Stimulated activated CD8-positive, alpha-beta memory T cell treated with anti-CD3 and anti-CD28 coated beads, Interleukin-7, amount 100 ng/mL, for 1 hour (primary cell): ENCODE measurements at places on chromosomes 5 and 9.

GRCh38 chr5:116577064-116577788, 2.6 kb upstream of the SEMA6A start:
- no peak for DNase-seq

DNA sequence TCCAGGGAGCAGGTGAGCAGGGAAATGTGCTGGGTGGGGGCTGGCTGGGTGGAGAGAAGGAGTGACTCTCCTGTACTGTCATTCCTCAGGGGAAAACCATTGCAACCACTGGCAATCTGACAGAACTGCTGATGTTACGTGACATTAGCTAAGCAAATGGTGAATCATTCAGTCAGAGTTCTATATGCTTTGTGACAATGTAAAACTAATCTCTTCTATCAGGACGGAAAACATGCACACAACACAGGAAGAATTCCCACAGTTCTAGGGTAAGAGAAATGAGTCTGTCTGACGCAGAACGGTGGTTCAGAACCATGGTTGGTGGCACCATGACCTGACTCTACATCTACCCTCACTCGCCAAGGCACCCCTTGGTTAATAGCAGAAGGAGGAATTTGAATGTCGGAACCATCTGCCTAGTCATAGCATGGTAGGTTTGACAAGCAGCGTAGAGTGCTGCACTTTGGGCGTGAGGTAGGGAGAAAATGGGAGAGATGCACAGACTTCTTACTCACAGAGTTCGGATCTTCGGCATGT, 243.6 kb upstream of the PANK3 start:
- no peak for DNase-seq

DNA sequence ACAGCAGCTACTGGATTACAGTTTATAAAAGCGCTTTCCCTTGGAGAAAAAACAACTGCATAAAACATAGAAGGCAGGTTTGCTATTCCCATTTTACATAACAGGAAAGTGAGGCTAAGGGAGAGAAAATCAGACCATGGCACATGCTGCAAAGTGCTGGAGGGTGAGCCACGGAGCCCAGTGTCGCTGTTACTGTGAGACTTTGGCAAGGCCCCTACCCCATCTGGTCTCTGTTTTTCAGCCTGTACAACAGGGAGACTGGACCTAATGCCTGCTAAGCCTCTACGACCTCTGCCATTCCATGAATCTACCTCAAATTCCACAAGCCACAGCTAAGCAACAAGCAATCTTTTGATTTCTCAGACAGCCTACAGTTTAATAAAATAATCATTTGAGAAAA, 139.2 kb downstream of the GABBR2 start:
- no peak for DNase-seq

DNA sequence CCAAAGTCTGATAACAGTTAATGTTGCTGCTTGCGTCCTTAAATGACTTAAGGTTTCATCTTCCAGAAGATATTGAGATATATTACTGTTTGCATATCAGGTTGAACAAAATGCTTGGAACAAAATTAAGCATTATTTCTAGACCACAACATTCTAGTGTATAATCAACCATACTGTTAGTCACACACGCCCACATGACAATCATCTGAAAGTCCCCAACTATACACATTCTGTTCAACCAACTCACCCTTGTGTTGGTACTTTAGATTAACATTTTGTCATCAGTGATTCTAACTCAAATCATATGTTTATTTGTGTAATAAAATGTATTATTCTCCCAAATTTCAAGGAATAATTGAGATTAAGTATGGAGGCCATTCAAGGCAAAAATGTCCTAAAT, 47.3 kb downstream of the LURAP1L start:
- no peak for DNase-seq

DNA sequence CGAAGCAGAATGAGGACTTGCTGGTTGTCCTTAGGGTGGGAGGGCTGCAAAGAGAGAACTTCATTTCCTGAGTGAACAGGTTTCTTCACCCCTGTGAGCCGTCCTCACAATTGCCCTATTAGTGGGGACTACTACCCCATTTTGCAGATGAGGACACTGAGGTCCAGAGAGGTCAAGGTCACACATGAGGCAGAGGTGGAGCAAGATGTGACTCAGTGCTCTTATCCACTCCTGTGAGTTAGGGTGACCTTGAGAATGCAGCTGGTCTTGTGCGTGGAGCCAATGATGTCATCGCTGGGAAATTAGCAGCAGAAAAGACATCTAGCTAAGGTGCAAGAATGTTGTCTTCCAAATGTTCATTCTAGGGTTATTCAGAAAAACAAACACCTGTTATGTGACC, 26.9 kb downstream of the GPRIN1 start:
- no peak for DNase-seq

DNA sequence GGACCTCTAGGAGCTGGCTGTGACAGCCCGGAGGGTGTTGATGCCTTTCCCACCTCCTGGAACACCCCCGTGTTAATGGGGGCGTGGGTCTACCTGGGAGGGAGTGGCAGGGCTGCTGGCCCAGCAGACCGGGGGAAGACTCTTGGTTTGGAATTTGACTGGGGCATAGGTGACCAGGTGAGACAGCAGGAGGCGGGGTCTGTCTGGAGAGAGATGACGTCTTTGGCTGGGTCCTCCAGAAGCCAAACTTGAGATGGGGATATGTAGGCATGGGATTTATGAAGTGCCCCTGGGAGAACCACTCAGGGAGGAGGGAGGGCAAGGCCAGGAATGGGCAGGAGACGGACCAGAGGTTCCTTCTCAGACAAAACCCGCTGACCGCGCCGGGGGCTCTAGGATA, 42.6 kb downstream of the NEK6 start:
- no peak for DNase-seq

DNA sequence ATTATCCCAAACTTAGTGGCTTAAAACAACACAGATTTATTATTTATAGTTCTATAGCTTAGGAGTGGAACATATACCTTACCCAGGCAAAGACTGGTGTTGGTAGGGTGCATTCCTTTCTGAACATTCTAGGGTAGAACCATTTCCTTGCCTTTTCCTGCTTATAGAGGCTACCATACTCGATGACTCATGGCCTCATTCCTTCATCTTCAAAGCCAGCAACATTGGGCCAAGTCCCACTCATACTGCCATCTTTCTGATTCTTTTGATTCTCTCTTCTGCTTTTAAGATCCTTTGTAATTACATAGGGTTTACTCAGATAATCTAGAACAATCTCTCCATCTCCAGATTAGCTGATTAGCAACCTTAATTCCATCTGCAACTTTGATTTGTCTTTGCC, 452.7 kb upstream of the KLF4 start:
- DNase-seq, result no peak
